Endothelial cell (in vitro differentiated cells): ENCODE measurements at places on chromosomes 2 and 18.

GRCh38 chr2:23492337-23492675 lies 107.3 kb downstream of the KLHL29 start:
- no peak for DNase-seq

- no peak for DNase-seq
Measured at GRCh38 chr2:99842451-99842850, 299.9 kb downstream of the AFF3 start.

GRCh38 chr2:39703181-39703872 lies 37.6 kb downstream of the TMEM178A start:
- DNase-seq: no peak

GRCh38 chr2:112767693-112768330 lies 3.4 kb upstream of the CKAP2L start:
- no peak for DNase-seq

- peak; percentile 24 for DNase-seq
Measured at GRCh38 chr2:147910990-147911473, 66.2 kb downstream of the ACVR2A start.
